ENCODE measurements at places on chromosomes 2 and 18.

DNA sequence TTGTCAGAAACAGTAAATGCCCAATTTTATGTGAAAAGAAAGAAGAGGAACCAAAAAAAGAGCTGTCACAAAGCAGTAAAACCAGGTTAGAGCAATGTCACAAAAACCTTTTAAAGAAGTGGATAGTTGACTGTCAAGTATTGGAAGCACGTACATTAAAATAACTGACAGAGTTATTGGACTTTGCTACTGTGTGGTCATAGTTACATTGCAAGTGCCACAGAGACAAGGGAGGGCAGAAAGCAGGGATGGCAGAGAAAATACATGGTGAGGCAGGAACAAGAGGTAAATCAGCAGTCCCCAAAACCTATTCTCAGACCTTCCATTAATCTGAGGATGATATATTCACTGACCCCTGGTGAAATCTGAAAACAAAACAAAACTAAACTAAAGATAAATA is 116.3 kb downstream of the LRP1B start:
- no peak for DNase-seq

DNA sequence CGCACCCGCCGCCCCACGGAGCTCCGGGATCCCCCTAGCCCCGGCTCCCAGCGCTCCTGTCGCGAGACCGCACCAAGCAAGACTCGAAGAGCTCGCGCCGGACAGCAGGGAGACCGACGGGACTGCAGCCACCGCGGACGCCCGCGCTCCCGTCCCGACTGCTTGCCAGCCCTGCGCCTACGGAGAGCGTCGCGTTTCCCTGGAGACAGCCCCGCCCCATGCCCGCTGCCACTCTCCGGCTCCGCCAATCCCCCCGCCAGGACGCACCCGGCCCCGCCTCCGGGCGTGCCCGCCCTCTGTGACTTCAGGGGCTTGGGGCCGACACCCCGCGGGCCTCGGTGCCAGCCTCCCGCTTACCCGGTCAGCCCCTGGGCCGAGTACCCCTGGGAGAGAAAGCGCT is at the start of gene ANKMY1:
ANKMY1 (minus strand) TSS at position 181 of the 400 bp plus-strand sequence. CDS start 653 bp downstream, outside the sequence.
- peak; percentile 70 for DNase-seq

DNA sequence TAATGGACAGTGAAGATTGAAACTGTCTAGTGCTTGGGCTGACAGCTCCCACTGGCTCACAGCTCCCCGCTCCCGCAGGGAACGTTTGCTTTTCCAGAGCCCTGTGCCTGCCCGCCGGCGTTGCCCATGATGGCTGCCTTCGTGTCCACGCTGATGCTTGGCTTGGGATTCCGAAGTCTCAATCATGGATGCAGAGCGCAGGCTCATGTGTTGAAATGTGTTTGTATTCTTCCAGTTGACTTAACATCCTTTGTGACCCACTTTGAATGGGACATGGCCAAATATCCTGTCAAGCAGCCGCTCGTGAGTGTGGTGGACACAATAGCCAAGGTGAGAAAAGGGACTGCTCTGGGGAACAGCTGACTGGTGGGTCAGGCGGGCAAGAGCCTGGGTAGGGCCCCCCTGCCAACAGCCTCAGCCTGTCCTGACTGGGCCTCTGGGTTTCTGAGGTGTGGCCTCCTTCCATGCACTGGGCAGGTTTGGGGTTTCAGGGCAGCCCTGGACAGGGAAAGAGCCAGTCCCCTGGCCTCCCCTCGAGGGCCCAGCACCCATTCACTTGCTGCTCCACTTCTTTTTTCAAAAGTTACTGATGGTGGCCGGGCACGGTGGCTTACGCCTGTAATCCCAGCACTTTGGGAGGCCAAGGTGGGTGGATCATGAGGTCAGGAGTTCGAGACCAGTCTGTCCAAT is 42.8 kb downstream of the ATP6V1C2 start:
- no peak for DNase-seq

DNA sequence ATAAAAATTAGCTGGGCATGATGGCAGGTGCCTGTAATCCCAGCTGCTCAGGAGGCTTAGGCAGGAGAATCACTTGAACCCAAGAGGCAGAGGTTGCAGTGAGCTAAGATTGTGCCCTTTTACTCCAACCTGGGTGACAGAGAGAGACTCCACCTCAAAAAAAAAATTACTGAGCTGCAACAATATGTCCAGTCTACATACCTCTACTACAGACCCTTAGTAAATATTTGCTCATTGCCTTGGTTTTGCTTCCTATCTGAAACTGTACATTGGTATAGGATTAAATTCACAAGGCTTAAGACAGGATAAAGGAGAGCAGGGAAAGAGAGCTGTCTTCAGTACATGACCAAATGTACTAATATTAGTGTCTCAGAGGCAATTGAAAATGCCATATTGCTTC is 8.1 kb upstream of the MGAT4A start:
- DNase-seq = no peak

DNA sequence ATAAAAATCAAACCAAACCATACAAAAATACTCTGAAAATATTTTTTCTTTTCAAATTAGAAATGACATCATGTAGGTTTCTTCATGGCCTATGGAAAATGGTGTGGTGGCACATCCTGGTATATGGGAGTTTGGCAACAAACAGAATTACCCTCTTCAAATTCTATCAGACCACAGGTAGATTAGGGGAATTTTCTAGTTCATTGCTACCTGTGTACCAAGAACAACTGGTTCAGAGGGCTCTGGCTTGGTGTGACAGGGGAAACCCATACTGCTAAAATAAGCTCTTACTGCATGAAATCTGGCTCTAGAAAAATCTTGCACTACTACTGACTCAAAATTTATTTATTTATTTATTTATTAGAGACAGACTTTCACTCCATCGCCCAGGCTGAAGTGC is 63.4 kb upstream of the PELI1 start:
- no peak for DNase-seq

DNA sequence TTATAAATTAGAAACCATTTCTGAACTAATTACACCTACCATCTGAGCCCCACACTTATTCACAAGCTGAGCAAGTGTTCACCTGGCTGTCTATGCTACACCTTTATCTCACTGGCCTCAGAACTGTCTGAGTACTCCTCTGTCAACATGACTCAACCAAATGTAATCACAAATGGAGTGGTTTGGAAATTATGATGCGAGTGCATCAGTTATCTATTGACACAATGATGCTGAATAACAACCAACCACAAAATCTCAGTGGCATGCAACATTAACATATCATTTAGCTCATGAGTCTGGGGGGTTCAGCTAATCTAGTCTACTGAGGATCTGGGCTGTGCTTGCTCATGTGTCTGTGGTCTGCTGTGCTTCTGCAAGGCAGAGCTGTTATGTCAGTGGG is 184.2 kb upstream of the NXPH2 start:
- DNase-seq = no peak

DNA sequence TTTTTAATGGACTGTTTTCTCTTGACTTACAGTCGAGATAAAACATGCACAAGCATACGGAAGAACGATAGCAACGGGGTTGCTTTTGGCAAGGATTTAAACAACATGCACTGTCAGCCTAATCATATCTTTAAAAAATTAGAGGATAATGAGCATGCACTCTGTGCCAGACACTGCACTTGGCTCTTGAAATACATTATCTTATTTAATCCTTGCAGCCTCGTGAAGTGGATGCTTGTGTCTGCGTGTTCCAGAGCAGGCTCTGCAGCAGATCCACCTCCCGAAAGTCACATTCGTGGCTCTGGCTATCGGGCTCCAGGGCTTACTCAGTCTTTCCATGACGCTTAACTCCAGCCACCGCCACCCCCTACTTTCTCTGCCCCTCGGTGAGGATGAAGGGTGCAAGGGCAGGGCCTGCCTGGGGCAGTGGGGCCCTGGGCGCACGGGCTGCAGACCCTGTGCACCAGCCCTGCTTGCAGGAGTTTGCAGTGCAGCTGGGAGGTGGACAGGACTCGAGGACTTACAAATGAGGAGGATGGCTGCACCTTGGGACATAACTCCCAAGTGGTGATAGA is 61.7 kb downstream of the ACKR3 start:
- DNase-seq = peak; percentile 82

GRCh38 chr2:216279031-216279430 is 93.3 kb downstream of the MARCHF4 start:
- DNase-seq = no peak

Measured in heart left ventricle (tissue), 16 donors.